ENCODE measurements at places on chromosomes 16 and 17.

DNA sequence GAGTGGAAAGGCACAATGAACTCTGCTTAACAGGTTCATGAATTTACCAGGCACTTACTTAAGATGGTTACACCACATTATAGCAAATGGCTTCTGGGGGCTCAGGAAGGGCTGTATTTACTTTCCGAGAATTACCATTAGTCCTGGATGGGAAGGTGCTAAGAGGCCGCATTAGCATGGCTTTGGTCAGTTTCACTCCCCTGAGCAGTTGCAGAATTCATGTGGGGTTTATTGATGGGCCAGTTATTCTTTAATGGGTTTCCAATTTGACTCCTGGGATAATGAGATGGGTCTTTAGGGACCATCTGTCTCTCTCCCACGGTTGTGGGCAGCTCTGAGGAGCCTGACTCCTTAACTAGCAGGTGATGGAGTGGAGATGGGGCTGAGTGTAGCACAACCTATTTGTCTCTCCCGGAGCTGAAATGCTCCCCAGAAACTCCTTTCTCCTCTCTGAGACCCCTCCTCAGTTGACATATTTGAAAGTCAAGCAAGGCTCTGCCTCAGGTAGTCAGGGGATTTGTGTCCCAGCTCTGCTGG is 652.5 kb downstream of the HS3ST4 start:
- no peak for DNase-seq

DNA sequence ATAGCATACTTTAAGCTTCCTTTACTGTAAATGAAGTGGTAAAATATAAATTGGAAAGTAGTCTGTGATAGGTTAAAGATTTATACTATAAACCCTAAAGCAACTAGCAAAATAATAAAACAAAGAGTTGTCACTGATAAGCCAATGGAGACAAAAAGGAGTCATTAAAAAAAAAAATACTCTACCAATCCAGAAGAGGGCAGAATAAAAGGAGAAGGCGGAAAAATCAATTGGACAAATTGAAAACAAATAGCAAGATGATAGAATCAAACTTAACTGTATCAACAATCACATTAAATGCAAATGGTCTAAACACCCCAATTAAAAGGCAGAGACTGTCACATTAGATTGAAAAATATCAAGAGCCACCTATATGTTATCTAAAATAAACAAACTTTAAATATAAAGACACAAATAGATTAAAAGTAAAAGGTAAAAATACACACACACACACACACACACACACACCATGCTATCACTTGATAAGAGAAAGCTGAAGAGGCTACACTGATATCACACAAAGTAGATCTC is 71.8 kb downstream of the CACNG1 start:
- no peak for DNase-seq

- no peak for DNase-seq
Observed at GRCh38 chr16:30567991-30568638, 3.4 kb downstream of the ZNF688 start.

DNA sequence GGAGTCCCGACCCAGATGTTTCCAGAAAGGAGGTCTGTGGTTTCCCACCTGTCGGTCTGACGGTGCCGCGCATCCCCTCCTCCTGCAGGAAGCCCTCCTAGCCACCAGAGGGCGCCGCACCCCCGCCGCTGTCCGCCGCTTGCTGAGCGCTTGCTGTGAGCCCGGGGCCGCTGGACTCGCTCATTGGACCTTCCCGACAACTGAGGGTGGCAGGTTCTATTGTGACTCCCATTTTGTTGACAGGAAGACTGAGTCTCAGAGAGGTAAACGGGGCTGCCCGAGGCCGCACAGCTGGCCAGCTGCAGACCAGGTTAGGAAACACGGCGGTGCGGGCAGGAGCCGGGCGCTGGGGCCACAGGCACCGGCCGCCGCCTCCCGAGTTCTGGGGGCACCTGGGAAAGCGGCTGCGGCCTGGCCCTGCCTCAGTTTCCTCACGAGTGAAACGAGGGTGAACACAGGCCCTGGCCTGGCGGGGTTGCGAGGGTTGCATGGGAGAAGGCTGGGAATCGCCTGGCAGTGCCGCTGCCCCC is 191.1 kb upstream of the CIBAR2 start:
- DNase-seq = peak; percentile 84

- DNase-seq = no peak
Observed at GRCh38 chr16:24853830-24854229, 8.1 kb downstream of the SLC5A11 start.

DNA sequence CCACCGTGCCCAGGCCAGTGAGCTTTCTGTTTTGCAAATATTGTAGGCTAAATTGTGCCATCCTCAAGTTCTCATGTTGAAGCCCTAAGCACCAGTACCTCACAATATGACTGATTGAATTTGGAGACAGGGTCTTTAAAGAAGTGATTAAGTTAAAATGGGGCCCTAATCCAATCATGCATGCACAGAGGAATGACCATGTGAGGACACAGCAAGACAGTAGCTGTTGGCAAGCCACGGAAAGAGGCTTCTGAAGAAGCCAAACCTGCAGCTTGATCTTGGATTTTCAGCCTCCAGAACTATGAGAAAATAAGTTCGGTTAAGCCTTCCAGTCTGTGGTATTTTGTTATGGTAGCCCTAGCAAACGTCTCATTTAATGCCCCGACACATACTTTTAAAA is 24.9 kb downstream of the TOM1L2 start:
- no peak for DNase-seq

- DNase-seq = no peak
Observed at GRCh38 chr16:57890752-57891111, 80.2 kb downstream of the CNGB1 start.

GRCh38 chr17:19705201-19705600 is 11.2 kb downstream of the SLC47A2 start:
- no peak for DNase-seq
